ENCODE measurements at places on chromosomes 3 and 15. TPM values are rescaled to one million over a fixed set of nuclear protein-coding genes. Genes with fewer than 3 reads are reported as not detected.

The LARP6 gene
- 2.7 TPM for total RNA-seq

The TERC gene
- 186 TPM for total RNA-seq

- DNase-seq: no peak
Measured at GRCh38 chr3:53102601-53103147, 27.6 kb downstream of the RFT1 start.

The LMAN1L gene
- total RNA-seq: not detected

- DNase-seq: no peak
Measured at GRCh38 chr3:72818092-72818773, 30.0 kb downstream of the SHQ1 start.

The ARNT2 gene
- 2.5 TPM for total RNA-seq

The CLEC3B gene
- 4.3 TPM for total RNA-seq

DNA sequence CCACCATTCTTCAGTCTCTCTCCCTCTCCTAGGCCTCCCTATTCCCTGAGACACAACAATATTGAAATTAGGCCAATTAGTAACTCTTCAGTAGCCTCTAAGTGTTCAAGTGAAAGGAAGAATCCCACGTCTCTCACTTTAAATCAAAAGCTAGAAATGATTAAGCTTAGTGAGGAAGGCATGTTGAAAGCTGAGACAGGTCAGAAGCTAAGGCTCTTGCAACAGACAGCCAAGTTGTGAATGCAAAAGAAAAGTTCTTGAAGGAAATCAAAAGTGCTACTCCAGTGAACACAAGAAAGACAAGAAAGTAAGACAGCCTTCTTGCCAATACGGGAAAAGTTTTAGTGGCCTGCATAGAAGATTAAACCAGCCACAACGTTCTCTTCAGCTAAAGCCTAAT is 41.3 kb downstream of the PPM1L start:
- DNase-seq: no peak

The GOLGA6L9 gene
- 3.4 TPM for total RNA-seq

- no peak for DNase-seq
Measured at GRCh38 chr15:86009727-86010126, 69.9 kb upstream of the AGBL1 start.

DNA sequence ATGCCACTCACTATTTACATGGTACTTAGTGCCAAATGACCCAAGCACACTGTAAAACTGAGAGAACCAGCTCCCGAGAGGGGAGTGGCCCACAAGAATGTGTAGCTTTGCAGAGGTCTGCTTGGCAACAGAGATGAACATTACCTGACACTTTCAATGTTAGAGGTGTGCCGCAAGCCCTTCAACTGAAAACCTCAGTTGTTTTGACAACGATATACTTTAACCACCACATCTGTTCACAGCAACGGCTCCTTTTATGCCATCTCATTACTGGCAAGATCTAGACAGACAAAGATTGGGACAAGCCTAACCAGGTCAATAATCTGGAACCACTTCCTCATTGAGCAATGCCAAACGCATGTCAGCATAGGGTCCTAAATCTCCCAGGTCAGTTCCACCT is 23.7 kb downstream of the NEK10 start:
- no peak for DNase-seq

DNA sequence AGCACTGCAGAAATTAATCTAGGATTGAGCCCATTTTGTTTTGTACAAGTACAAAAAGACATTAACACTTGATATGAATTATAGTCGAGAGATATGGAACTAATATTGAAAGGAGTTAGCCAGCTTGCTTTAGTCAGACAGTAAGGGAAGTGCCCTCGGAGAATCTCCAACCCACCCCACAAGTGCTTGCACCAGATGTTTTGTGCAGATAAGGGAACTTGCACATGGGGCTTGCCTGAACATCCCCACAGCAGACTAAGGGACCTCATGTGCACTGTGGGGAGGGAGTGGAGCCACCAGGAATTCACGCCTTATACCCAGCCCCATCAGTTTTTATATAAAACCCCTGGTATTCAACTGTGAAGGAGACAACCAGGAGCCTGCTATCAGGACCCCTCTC is 122.3 kb downstream of the EFHB start:
- DNase-seq: no peak

GRCh38 chr3:23808525-23808924 is 2.8 kb downstream of the UBE2E1 start:
- no peak for DNase-seq

- no peak for DNase-seq
Measured at GRCh38 chr3:133393204-133393603, 6.7 kb upstream of the BFSP2 start.

GRCh38 chr3:128360705-128361271 is 105.9 kb downstream of the DNAJB8 start:
- DNase-seq: no peak

DNA sequence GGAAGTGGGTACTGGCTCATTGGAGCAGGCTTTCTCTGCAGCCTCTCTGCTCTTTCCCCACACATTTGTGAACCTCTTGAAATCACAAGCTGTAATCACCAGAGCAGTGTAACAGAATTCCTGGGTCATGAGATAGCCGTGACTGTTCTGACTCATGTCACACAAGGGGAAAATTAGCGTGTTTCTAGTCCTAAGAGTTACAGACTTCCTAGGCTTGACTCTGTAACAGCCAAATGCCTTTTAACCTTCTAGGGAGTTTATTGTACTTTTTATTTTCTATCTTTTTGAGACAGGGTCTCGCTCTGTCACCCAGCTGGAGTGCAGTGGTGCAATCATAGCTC is 54.7 kb upstream of the TRAK1 start:
- DNase-seq: no peak

The BCHE gene
- total RNA-seq: 5.3 TPM

GRCh38 chr3:23051240-23052140 is 151.6 kb upstream of the UBE2E2 start:
- no peak for DNase-seq

The PTH1R gene
- 0.40 TPM for total RNA-seq

The NR2E3 gene
- 0.38 TPM for total RNA-seq

DNA sequence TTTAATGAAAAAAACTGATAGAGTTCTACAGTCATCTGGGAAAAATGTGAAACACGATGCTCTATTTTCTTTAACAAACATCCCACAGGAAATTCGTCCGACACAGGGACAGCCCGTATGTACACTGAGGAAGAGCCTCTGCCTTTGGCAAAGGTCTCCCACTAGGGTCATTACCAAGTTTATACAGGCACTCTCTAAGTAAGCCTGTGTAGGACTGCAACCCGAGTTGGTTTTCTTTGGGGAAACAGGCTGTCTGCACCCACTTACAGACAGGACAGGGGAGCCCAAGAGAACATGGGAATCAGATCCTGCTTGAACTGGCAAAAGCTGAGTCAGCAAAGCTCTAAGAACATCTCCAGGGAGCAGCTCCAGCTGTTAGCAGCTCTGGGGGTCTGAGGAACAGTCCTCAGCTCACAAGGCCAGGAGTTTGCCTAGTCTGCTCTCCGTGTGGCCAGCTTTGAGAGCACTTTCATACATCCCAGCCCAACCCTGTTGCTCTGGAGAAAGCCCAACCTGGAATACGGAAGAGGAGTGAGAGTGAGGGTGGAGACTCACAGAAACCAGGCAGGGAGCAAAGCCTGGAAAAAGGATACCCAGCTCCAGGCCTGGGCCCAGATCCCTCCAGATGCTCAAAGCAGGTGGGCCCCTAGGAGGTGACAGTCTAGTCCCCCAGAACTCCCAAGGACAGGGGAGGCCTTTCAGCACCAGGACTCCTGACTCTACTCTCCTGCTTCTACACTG is 1.9 kb downstream of the TBC1D2B start:
- DNase-seq: no peak

The POU1F1 gene
- total RNA-seq: not detected

DNA sequence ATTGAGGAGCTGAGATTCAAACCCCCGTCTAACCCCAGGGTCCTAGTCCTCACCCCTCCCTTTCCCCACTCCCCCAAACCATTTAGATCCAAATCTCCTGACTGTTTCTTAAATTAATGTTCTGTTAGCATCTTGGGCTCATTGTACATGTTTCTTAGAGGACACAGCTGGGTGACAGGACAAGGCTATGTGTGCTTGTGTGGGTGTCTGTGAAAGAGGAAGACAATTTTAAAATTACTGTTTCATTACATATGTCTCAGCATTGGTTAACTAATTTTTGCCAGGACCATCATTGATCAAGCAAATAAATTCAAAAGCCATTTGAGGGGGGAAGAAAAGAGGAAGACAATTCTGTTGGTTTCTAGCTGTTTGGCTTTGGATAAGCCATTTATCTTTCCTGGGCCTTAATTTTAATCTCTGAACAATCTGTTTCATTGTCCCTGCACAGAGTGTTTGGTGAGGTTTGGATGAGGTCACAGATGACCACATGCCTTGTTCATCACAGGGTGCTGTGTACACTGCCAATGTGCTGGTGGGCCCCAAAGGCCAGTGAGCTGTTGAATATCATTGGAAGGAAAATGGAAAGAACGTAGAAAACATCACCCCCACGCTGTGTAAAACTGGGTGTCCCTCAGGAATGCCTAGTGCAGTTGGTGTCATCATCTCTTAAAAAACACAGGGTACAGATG is 51.9 kb downstream of the RPLP1 start:
- DNase-seq: no peak

- no peak for DNase-seq
Measured at GRCh38 chr3:114877378-114878113, 269.5 kb downstream of the ZBTB20 start.

The ZNF280D gene
- 42.9 TPM for total RNA-seq

The SLC12A1 gene
- not detected for total RNA-seq

GRCh38 chr3:112280266-112280665 is 13.8 kb downstream of the SLC9C1 start:
- DNase-seq: no peak

DNA sequence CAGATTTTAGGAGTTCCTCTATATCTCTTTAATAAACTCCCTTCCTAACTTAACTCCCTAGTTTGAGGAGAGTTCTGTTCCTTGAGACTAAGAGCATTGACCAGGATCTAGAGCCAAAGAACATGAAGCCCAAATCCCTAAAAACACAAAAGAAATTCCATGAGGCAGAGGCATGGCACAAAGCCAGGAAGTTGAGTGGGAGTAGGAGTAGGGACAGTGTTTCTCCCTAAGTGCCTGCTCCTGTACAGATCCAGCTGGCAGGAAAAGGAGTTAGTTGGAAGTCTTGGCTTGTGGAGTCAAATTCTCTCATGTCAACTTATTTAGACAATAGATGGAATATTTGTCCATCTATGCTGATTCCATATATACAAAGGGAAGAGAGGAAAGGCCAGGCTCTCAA is 11.4 kb downstream of the ACTC1 start:
- DNase-seq: no peak

The APOD gene
- 90.4 TPM for total RNA-seq

DNA sequence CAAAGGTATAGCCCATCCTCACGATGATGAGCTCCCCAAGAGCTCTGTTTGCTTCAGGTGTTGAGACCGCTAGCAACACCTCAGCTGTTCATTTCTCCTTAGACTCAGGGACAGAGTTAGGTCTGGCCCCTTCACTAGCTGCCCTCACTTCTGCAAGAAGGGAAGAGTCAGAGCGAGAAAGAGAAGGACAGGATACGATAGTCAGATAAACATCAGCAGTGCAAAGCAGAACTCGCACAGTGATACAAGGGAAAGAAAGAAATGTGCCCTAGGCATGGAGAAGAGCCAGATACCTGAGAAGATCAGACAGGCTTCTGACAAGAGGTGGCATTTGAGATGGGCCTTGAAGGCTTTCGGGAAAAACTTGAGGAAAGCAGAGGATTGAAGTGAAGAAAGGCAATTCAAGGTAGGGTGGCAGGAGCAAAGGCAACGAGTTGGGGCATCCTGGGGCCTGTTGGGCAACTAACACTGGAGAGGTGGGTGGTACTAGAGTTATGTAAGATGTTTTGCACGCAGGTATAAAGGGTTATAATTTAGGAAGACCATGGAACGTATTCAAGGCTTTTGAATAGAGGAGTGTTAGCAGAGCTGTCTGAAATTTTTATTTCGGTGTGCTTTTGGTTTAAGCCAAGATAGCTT is 106.0 kb downstream of the PGPEP1L start:
- no peak for DNase-seq

The SH3GL3 gene
- total RNA-seq: 0.57 TPM

The PLCH1 gene
- 0.19 TPM for total RNA-seq

- no peak for DNase-seq
Measured at GRCh38 chr15:89550427-89550826, 24.8 kb upstream of the TICRR start.

- no peak for DNase-seq
Measured at GRCh38 chr3:120742849-120743365, 363 bp downstream of the GTF2E1 start.

Data from esophagus squamous epithelium (tissue), 5 donors.